ENCODE measurements at places on chromosomes 7 and 10.

GRCh38 chr10:84531396-84531795 lies 203.0 kb downstream of the CCSER2 start:
- DNase-seq, result no peak

DNA sequence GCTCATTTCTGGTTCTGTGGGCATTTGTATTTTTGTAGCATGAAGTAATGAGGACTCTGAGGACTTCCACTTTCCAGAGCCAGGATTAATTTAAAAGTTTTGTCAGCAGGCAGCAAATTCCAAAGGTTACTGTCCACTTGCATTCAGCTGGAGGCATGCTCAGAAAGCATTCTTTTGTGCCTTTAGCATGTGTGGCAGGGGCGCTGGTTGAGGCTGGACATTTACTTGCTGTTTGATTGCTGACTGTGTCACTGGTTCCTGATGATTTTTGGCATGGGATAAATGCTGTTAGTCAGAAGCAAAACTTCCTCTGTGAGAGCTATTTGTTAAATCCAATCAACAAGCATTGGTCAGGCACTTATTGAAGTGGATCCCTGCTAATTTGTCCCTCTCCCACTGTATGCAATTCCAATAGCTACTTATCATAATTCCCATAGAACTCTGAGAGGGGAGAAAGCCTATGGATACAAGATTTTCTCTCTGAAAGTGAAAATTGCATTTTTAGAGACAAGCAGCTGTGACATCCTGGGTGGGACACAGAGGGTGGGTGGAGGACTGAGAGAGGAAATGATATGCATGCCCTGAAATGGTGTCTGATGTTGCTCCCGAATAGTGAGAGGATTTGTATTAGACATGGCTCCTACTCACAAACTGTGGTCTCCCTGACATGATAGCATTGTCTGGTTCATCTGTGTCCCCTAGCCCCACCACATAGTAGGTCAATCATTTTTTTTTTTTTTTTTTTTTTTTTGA lies 161.2 kb upstream of the WDR11 start:
- no peak for DNase-seq

GRCh38 chr10:110220398-110220797 lies 13.0 kb downstream of the MXI1 start:
- no peak for DNase-seq

DNA sequence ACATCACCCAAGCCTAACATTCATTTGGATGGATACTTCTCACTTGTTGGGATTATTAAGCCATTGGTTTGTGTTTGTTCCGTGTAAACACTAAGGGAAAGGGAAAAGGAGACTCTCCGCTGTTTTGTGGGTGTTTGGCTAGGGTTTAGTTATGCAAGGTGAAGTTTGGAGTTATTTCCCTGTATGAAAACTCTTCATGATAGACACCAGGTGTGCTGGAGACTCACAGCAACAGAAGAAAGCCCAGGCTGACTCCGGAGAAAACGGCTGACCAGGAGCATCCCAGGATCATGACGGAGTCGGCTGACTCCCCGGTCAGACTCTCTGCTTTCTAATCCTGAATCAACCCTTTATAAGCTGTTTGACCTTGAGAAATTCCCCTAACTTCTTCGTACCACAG lies 94.1 kb upstream of the KLF6 start:
- no peak for DNase-seq

GRCh38 chr10:5509236-5509635 lies 9.9 kb upstream of the CALML5 start:
- DNase-seq, result no peak

- DNase-seq, result no peak
Observed at GRCh38 chr10:7797582-7797981, 9.6 kb downstream of the ATP5F1C start.

DNA sequence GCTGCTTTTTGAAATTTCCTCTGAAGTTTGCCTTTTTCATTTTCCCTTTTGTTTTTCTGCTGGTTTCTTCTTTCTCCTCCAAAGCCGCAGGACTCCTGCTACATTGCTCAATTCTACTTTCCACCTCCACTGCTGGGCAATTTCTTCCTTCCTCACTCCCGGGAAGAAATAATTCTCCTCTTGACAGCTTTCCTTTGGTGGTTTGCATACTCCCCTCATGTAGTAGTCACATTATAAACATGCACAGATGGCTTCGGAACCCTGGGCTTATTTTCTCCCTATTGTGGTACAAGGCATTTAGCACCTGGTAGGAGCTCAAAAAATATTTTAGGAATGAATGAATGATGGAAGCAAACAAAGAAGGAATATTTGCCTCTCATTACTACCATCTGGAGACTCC lies 977.2 kb downstream of the LRMDA start:
- DNase-seq, result no peak

DNA sequence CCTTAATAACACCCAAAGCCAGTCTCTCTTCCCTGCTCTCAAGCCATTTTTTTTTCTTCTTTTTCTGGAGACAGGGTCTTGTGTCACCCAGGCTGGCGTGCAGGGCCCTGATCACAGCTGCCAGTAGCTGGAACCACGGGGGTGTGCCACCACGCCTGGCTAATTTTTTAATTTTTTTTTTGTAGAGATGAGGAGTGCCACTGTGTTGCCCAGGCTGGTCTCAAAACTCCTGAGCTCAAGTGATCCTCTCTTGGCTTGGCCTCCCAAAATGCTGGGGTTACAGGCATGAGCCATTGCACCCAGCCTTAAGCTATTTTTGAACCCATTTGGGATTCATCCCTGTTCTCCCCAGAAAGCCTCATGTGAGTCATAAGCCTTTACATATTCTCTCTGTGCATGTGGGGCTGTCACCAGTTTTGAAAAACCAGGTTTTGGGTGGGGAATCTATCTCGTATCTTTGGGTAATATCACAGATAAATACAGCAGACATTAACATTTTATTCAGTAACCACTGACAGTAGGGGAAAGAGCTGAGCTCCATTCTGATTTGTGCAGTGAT lies 15.5 kb downstream of the ZNF487 start:
- DNase-seq, result no peak

- no peak for DNase-seq
Observed at GRCh38 chr10:69437321-69438259, 13.7 kb upstream of the TSPAN15 start.

- DNase-seq, result no peak
Observed at GRCh38 chr7:151514461-151515275, 5.0 kb downstream of the RHEB start.

- DNase-seq, result no peak
Observed at GRCh38 chr7:8063706-8064297, 95.2 kb downstream of the GLCCI1 start.

DNA sequence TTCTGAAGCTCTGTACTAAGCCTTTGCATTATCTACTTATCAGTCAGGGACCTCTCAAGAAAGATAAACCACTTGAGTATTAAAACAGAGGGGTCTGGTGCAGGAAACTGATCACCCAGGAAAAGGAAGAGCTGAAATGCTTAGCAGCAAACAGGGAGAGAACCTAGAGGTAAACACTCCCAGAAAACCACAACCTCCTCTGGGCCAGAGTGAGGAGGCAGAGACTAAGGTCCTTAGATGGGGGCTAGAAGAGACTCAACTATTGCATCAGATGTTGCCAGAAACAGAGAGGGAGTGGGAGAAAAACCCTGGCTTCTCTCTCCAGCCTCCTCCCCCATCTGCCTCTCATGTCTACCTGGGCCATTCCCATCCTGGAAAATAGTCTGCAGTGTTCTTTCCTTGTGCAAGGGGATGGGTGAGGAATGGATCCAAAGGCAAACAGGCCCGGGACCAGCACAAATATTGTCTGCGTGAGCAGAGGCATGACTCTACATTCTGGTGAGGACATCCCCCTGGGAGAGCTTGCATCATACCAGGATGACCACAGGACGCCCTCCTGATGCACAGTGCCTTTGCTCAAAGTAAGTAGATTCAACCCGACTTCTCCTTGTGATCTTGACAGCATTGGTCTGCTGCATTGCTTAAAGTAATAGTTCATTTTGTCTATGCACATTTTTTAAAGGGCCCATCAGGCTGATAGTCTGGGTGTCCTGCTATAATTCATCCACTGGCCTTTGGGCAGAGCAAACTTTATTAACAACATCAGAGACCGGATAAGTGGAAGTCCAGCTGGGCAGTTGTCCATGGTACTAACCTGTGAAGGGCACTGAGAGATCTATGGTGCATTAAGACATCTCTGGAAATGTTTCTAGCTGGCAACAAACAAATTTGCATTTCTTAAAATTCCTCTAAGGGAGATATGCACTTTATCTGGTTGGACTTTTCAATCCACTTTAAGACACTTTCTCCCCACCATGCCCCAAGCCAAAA lies 22.4 kb upstream of the ODAD2 start:
- DNase-seq, result no peak

DNA sequence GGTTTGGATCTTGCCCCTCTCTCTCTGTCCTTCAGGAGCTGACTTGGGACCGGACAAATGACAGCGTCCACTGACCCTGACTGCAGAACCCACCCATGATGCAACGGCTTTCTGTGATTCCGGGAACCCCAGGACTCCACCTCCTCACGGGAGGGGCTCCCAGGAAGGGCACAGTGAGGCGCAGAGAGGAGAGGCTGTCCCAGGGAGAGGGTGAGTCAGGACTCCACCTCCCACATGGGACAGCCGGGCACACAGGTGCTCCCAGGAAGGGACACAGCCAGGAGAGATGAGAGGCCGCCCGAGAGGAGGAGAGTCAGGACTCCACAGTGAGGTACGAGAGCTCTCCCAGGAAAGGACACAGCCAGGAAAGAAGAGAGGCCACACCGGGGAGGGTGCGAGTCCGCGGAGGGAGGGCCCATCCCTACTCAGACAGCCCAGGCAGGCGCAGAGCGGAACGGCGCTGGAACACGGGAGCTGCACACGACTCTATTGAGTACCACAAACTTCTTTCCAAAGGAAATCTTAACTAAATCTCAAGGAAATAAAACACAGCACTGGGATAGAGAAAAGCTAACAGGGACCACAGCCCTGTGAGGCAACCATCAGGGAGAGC lies 162.5 kb downstream of the MAD1L1 start:
- no peak for DNase-seq

GRCh38 chr10:103581499-103581898 lies 88.0 kb downstream of the NEURL1 start:
- no peak for DNase-seq

DNA sequence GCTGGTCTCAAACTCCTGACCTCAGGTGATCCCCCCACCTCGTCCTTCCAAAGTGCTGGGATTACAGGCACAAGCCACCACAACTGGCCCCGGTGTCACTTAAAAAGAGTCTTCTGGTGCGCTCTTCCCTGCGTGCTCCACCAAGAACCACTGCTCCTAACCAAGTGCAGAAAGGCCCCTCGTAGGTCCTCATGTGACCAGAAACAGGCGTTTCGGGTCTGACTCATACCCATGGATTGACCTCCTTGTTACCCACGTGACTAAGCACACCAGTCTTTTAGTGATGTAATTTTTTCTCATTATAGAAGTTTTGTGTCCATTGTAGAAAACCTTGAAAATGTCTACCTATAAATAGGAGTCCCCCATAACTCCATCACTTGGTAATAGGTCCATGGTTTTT lies 13.9 kb downstream of the FKBP6 start:
- no peak for DNase-seq

- DNase-seq, result no peak
Observed at GRCh38 chr10:104230490-104230889, 1.7 kb downstream of the CFAP43 start.

DNA sequence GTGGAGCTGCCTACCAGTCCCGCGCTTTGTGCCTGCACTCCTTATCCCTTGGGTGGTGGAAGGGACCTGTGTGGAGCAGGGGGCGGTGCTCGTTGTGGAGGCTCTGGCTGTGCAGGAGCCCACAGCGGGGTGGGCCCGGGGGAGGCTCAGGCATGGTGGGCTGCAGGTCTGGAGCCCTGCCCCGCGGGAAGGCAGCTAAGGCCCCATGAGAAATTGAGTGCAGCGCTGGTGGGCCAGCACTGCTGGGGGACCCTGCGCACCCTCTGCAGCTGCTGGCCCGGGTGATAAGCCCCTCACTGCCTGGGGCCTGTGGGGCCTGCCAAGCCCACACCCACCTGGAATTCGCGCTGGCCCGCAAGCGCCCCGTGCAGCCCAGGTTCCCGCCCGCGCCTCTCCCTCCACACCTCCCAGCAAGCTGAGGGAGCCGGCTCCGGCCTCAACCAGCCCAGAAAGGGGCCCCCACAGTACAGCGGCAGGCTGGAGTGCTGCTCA lies 859.6 kb upstream of the KCND2 start:
- DNase-seq, result no peak

DNA sequence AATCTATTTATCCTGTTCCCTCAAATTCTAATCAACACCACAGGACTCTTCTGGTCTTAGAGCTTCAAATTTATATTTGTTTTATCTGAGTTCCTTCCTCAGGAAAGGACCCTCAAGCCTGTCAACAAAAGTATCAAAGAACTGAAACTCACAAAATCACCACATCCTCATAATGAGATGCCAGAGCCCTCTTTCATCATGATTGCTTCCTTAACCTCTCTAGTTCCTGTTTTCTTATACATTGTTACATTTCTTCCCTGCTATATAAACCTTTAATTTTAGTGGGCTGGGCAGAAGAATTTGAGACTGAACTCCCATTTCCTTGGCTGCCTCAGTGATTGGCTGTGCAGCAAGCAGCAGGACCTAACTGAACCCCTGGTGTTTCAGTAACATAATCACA lies 189.7 kb downstream of the ZNF248 start:
- no peak for DNase-seq

DNA sequence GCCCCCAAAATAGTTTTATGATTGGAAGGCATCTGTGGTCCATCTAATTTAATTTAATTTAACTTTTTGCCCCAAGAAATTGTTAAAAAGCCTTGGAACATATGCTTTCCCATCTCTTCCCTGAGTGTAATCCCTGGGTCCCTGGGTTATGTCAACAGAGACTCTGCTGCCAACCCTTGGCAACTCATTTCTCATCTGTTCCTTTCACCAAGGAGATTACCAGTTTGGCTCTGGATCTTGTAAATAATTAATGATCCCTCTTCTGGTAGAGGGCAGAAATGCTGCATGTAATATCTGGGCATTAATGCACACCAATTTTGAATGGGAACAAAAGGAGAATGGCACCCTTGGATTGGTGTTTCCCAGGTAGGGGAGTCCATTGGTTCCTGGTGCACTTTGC lies 514.2 kb downstream of the CCSER2 start:
- DNase-seq, result no peak

DNA sequence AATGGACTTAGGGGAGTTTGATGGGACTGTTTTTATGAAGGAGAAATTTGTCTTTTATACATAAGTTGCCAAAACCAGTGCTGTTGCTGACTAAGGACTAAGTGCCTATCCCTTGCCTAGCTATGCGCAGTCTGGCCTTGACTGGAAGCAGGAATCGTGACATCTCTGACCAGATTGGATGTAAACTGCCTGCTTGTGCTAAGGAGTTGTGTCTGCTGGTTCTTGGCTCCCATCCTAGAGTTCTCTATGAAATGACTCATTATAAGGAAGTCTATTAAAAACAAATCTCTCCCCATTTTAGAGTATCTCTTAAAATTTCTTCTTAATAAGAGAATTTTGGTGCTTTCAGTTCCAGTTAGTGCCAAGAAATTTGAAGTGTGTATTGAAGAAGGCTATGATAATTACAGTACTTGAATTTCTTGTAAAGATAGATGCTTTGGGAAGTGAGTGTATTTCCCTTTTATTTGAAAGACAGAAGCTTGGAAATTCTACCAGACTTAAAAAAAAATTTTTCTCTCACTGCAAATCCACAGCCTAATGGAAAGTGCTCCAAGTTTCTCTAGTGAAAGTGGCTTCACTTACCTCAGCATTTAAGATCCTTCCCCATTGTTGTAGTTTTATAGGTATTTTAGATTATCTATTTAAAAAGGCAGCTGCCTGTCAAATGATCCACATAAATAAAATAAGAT lies 77.6 kb downstream of the BICC1 start:
- no peak for DNase-seq

Data from NCI-H1092 (cell line).